ENCODE measurements at places on chromosomes 5 and 9.

DNA sequence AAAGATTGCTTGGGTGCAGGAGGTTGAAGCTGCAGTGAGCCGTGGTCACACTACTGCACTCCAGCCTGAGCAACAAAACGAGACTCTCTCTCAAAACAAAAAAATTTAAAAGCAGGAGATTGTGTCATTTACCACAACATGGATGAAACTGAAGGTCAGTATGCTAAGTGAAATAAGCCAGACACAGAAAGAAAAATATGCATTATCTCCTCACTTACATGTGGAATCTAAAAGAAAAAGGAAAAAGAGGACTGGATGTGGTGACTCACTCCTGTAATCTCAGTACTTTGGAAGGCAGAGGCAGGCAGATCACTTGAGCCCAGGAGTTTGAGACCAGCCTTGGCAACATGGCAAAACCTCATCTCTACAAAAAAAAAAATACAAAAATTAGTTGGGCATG lies 146.8 kb upstream of the DAPK1 start:
- no peak for DNase-seq

GRCh38 chr5:65893749-65894430 lies 32.5 kb upstream of the ERBIN start:
- DNase-seq = no peak

- DNase-seq = no peak
These were observed 161.3 kb downstream of the RMI1 start for GRCh38 chr9:84141741-84142370.

DNA sequence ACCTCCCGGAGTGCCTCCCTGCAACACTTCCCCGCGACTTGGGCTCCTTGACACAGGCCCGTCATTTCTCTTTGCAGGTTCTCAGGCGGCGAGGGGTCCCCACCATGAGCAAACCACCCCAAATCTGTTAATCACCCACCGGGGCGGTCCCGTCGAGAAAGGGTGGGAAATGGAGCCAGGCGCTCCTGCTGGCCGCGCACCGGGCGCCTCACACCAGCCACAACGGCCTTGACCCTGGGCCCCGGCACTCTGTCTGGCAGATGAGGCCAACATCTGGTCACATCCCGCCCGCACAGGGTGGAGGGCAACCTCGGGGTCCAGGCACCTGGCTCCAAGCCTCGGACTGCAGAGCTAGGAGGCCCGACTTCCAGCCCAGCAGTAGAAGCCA lies 776 bp upstream of the TERT start:
- no peak for DNase-seq

- no peak for DNase-seq
These were observed 392.6 kb upstream of the FAM174A start for GRCh38 chr5:100142607-100143006.

GRCh38 chr9:123329329-123329955 lies 26.6 kb upstream of the CRB2 start:
- no peak for DNase-seq

DNA sequence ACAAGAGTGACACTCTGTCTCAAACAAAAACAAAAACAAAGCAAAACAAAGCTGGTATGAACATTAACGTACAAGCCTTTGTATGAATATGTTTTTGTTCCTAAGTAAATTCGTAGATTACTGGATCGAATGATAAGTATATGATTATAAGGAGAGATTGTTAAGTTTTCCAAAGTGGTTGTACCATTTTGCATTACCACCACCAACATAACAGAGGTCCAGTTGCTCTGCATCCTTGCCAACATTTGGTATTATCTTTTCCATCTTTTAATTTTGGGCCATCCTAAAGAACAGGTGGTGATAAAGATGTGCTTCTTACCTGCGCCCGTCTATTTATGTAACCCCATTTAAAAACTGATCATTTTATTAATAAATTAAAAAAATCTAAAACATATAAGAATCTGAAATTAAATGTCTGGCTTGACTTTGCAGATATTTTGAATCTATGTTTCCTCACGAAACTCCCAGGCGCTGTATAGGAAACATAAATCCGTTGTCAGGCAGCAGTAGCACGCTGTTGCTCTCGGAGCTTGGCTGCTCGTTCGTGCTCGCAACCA lies 593 bp upstream of the NAA35 start:
- no peak for DNase-seq

GRCh38 chr5:115487756-115488155 lies 56.8 kb downstream of the FEM1C start:
- no peak for DNase-seq

DNA sequence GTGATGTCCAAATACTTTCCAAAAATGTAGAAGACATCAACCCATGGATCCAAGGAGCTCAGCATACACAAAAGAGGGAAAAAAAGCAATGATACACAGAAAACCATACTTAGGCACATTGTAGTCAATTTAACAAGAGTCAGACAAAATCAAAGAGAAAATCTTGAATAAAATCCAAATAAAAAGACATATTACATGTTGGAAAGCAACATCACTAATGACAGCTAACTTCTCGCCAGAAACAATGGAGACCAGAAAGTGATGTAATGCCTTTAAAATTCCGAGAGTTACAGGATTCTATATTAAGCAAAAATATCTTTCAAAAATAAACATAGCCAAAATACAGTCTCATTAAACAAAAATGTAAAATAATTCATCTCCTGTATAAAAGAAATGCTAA lies 79.8 kb upstream of the SLCO4C1 start:
- no peak for DNase-seq

- DNase-seq = no peak
These were observed 27.9 kb upstream of the GOLM1 start for GRCh38 chr9:86126998-86127972.

DNA sequence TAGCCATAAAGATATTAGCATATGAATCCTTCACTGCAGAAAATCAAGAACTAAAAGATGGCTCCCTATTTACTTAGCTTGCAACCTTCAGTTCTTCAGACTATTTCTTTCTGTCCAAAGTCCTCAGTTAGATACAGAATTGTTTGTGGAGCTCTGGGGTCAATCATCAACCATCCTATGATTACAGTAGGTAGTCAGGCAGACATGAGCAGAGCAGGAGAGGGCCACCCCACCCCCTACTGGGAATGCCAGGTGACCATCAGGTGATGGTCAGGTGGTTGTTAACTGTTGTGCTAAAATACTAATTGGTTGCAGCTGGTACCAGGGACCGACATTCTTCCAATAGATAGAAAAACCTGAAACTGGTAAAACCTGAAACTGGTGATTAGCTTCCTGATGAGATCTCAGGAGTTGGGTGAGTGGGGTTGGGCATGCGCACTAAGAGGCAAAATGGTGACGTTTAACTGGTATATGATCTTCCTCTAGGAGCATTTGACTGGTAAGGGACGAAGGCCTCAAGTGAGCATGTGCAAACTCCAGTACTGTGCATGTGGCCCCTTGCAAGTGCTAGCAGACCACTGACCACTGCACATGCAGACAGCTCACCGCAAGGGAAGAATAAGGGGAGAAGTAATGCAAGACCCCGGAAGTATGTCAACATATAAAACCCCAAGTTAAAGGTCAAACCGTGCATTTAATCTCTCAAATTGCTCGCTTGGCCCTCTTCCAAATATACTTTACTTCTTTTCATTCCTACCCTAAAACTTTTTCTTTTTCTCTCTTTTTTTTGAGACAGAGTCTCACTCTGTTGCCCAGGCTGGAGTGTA lies 13.6 kb downstream of the C9orf57 start:
- DNase-seq = no peak

DNA sequence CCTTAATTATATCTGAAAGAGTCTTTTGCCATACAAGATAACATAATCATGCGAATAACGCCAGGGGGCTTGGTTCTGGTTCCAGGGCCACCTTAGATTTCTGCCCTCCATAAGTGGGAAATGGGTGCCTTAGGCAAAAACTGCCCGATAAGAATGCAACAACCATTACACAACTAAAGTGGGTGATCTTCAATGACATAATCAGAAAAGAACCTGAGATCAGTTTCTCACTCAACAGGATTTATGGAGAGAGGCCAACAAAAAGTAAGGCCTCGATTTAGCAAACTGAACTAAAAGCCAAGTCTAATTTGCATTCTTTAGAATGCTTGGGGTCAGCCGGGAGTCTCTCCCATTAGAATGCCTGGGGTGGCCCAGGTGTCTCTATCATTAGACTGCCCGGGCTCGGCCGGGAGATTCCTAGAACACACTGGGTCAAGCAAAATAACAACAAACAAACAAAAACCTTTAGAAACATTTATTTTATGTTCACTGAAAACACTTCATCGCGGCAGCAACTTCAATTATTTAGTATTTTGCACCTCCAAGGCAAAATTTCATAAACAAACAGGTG lies 194.8 kb downstream of the AUH start:
- DNase-seq = no peak

- no peak for DNase-seq
These were observed 267.5 kb downstream of the SLF1 start for GRCh38 chr5:94885931-94886330.

DNA sequence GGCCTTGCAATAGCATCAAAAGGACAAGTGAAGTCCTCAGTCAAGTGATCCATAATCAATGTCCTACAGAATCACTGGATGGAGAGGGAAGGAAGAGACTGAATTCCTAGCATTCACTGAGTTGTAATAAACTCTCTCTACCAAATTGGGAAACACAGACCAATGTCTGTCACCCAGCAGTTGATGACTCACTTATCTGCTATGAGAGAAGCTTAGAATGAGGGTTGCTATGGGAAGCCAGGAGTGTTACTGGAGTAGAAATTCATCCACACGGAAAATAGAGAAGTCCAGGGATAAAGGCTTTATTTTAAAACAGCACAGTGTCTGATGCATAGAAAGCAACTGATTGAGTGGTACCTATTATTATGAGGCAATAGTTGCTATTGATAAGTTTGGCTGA lies 407.4 kb downstream of the BRINP1 start:
- no peak for DNase-seq

DNA sequence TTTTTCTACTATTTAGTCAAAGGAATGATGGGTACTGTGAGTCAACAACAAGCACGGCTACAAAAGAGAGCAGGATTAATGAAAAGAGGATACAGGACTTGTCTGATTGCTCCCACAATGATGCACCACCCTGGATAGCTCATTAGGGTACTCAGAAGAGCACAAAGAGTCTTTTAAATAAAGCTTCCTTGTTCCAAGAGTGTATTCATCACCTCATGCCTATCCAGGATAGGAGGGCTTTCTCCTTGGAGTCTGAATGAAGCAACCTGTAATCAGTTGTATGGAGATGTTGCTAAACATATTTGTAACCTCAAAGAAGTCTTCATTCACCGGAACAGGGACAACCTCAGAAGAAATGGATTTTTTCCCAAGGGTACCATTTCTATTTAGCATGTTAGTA lies 219.5 kb upstream of the TMEM161B start:
- DNase-seq = no peak

DNA sequence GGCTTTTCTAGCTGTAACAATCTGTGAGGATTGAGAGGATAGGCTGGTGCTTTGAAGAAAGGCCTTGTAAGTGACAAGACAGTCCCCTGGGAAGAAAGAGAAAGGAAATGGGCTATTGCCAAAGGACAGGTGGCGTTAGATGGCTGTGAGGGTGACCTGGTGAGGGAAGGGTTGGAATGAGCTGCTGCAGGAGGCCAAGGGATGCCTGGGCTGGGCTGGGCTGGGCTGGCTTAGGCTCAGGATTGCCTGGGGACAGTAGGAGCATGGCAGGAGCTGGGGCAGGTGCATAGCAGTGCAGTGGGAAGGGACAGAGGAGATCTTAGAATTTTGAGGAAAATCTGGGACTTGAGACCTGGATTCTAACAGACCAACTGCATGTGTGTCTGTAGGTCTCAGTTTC lies 9.7 kb upstream of the MYOZ3 start:
- DNase-seq = no peak

GRCh38 chr9:23702311-23702922 lies 123.6 kb downstream of the ELAVL2 start:
- DNase-seq = no peak

GRCh38 chr9:101859620-101860019 lies 121.2 kb upstream of the GRIN3A start:
- no peak for DNase-seq

DNA sequence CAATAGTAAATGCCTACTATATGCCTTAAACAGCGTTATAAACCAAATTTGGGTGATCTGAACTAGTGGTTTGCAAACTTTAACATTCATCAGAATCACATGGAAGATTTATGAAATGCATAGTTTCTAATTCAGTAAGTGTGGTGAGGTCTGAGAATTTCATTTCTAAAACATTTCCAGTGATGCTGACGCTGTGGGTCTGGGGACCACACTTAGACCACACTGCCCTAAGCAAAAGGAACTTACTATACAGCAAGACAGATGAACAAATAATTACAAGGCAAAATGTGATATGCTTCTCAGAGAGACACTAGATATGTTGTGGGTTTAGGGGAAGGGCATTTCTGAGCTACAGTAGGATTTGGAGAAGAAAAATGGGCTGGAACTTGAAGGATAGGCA lies 72.6 kb downstream of the OXCT1 start:
- no peak for DNase-seq

DNA sequence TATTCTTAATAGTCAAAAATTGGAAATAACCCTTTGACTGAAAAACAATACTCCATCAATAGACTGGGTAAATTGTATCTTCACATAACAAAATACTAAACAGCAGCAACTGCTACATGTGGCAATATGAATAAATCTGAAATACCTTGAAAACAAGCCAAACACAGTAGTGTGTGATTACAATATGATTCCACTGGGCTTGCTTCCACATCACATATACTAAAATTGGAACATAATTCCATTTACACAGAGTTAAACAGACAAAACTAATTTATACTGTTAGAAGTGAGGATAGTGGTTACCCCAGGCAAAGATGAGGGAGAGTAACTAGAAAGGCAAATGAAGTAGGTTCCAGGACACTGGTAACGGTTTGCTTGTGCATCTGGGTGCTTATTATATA lies 20.4 kb downstream of the FNIP1 start:
- DNase-seq = no peak

GRCh38 chr5:171155621-171156020 lies 153.4 kb upstream of the TLX3 start:
- DNase-seq = no peak

DNA sequence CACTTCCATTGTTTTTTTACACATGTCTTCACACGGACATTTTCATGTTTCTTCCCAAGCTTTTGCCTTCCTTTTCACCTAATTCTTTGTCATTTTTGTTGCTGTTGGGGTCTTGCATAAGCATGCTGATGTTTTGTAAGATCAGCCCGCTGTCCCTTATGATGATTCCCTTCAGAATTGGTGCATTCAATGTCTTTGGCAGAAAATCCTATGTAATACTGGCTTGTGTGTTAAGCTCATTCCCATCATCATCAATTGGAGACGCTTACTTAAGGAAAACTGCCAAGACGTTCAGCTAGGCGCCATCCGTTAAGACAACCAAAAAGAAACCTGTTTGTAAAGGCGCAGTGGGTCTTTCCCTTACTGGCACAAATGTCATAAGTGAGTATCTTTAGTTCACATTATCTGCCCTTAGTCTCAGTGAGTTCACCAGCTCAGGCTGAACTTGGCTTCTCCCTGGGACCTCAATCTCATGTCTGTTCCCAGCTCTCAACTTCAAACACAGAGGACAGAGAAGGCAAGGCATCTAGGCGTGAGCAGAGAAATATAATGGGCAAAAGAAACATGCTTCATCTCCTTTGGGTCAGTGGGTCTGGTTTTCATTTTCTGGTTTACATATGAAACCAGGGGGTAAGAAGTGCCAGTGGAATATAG lies 97.9 kb downstream of the EFNA5 start:
- DNase-seq = no peak

GRCh38 chr9:17137566-17137965 lies 2.7 kb downstream of the CNTLN start:
- DNase-seq = no peak

GRCh38 chr5:145987856-145988255 lies 51.5 kb downstream of the SH3RF2 start:
- DNase-seq = no peak
